ENCODE measurements at places on chromosomes 5 and 9.

GRCh38 chr9:132826621-132827365 is 51.3 kb downstream of the AK8 start:
- DNase-seq = no peak

GRCh38 chr5:163163858-163164257 is 273.5 kb upstream of the CCNG1 start:
- DNase-seq = no peak

- no peak for DNase-seq
Observed at GRCh38 chr5:73186976-73187375, 14.0 kb downstream of the TMEM174 start.

DNA sequence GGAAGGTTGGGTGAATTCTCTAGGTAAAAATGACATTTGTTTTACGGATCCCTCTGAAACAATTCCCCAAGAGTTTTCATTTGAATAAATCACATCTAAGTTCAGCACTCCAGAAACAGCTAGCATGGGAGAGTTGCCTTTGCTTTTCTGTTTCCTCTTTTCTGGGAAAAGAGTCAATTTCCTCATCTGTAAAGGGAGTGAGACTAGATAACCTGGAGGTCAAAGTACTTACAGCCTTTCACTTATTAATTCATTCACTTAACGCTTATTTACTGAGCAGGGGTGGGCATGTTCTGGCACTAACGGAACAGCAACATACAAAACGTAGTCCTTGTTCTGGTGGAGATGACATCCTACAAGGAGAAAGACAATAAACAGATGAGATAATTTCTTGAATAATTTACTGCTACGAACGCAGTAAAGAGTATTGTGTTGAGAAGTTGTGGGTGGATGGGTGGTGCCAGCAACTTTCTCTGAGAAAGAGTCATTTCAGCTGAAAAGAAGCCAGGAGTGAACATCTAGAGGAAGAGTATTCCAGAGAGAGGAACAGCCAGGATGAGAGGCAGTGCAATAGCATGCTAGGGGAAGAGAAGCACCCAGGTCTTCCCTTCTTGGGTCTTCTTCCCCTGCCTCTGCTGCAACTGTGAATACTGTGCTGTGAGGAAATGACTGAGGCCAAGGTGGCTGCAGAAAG is 335.6 kb downstream of the ZSWIM6 start:
- DNase-seq = no peak

- no peak for DNase-seq
Observed at GRCh38 chr5:178583279-178583678, 6.9 kb downstream of the COL23A1 start.

DNA sequence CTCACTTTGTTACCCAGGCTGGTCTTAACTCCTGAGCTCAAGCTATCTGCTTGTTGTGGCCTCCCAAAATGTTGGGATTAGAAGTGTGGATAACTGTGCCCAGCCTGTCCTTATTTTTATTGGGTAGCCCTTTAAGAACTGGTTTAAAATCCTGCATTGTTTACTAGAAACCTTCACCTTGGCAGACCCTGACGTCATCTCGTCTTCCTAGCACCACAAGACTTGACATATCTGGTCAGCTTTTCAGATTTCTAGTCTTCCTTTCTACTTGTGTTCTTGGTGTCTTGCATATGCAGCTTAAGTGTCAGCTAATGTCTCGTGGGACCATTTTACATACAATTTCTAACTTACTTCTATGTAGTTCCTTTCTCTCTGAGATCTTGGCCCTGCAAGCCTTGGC is 258.9 kb downstream of the IZUMO3 start:
- DNase-seq = no peak
